ENCODE measurements at places on chromosomes 13 and 19. TPM values are rescaled to one million over a fixed set of nuclear protein-coding genes. Genes with fewer than 3 reads are reported as not detected.

DNA sequence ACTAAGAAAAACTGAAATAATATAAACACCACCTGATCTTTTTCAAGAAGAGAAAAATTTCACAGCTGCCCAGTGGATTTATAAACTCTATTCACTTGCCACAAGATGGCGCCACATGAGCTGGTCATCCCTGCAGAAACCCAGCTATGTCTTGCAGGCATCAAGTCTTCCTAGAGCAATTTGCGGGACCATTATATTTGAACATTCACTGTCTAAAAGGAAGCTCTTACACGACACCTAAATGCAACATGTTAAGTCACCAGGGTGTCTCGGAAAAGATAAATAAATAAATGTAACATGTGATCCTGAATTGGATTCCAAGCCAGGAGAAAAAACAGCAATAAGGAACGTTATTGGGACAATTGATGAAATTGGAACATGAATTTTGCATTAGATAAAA, 20.3 kb upstream of the AKT2 start:
- DNase-seq = peak; percentile 44

DNA sequence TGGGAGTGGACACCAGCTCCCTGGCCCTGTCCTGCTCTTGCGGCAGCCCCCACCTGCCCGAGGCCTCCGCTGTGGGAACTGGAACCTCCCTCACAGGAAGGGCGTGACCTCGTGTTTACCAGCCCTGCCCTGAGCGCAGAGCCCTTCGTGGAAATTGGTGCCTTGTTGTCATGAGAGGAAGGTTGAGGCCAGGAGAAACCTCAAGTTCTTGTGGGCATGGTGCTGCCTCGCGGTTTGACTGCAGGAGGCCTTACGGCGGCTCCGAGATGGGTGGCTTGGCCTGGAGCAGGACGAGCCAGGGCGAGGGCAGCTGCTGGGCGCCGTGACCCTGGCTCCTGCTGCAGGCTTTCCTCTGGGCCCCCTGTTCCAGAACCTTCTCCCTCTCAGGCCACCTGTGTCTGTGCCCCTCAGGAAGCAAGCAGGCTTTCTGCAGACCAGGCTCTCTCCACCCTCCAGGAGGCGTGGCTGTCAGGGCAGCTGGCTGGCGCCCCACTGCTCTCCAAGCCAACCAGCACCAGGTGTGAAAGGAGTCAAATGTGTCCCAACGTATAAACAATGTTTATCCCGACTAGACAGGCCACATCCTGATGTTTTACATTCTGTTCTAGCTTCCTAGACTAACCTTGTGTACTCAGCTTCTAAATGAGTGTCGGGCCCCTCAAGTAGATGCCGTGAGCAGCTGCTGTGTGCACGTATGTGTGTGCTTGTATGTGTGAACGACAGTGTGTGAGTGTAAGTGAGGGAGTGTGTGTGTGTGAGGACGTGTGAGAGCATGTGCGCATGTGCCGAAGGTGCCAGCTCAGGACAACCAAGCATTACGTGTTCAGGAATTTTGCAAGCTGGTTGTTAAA, 10.4 kb upstream of the RASA3 start:
- no peak for DNase-seq

DNA sequence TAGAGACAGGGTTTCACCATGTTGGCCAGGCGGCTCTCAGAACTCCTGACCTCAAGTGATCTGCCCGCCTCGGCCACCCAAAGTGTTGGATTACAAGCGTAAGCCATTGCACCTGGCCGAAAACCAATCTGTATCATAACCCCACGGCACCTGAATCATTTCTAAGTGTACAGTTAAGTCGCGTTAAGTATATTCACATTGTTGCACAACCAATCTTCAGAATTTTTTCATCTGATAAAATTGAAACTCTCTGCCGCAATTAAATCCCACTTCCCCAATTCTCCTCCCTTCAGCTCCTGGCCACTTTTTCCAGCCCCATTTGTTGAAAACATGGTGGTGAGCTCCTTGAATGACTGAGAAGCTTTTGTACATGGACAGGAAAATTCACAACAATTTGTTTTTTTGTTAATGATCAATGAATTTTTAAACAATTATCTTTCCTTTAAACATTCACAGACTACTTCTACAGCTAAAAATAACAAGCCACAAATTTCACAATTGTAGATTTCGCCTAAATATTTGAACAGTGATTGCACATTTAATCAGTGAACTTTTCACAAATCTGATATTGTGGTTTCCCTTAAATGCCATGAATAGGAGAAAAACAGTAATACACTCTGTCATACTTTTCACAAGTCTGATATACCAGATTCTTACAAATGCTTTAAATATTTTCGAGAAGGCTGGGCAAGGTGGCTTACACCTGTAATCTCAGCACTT, 13.8 kb downstream of the FGF21 start:
- no peak for DNase-seq

Gene LACC1
- total RNA-seq = 5.5 TPM

Gene GAPDHS
- not detected for total RNA-seq
